Activated CD8-positive, alpha-beta memory T cell treated with anti-CD3 and anti-CD28 coated beads, Interleukin-2, amount 10 ng/mL, durations not matched to agents 7 days and 5 days (primary cell): ENCODE measurements at places on chromosomes 5 and 9. TPM values are rescaled to one million over a fixed set of nuclear protein-coding genes. Genes with fewer than 3 reads are reported as not detected.

DNA sequence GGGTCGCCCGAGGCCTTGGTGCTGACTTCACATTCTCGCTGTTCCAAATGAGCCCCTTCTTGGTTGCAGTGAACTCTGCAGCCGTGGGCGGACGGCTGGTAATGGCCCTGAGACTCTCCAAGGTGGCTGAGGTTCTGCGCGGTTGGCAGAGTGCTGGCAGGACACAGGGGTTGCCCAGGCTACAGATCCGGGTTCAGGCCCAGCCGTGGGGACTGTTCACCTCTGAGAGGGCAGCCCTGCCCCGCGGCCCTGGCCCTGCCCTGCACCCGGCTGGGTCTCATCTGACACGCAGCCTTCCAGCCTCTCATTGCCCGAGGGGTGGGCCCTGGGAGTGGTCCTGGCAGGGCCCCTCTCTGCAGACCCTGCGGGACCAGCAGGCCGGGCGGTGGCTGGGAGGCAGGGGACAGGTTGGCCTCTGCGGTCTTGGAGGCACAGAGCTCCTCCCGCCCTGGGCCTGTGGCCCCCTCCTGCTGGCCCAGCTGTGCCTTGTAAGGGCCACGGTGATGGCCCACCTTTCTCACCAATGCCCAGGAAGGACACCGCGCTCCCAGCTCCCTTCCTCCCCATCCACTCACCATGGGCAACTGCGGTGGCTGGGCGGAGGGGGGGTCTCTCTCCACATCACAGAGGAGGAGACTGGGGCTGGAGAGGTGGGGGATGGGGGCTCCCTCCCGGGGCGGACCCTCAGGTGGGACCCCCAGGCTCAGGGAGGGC, 51.6 kb downstream of the AHRR start:
- no peak for DNase-seq
- peaks cover 87% of the 10 kb centered on the region for H3K4me1 ChIP-seq
- peak overlapping the region; percentile 62 for H3K4me3 ChIP-seq

GRCh38 chr9:113882636-113883164, 6.6 kb downstream of the ZNF618 start:
- peaks cover 1% of the 10 kb centered on the region for H3K36me3 ChIP-seq
- H3K4me1 ChIP-seq, result peaks cover 15% of the 10 kb centered on the region
- no peak overlapping the region for H3K27ac ChIP-seq
- DNase-seq, result peak; percentile 7

The CLIC3 gene
- total RNA-seq, result 3.8 TPM

The SARDH gene
- total RNA-seq, result 0.56 TPM

GRCh38 chr9:73548201-73548600, 396.5 kb downstream of the ANXA1 start:
- H3K27me3 ChIP-seq, result no peaks in the 10 kb centered on the region
- no peak overlapping the region for H3K27ac ChIP-seq
- H3K4me3 ChIP-seq, result no peak overlapping the region
- no peaks in the 10 kb centered on the region for H3K36me3 ChIP-seq

The TSLP gene
- 0.40 TPM for total RNA-seq

The FOXI1 gene
- total RNA-seq, result not detected

DNA sequence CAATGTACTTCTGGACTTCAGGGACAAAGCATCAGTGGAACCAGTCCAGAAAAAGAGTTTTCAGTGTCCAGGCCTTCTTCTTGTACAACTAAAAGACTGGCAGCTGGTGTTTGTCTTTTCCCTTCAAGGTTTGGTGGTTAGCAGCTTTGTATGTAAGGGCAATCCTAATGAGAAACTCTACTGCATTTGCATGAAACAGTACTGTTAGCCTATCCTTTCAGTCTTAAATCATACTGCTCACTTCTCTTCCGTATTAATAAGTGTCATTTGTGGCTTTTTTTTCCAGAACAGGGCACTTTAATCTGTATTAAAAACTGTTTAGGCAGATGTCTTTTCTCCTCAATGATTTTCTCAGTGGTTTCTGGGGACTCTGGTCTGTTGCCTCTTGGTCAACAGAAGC, 48.9 kb downstream of the FAM174A start:
- peaks cover 3% of the 10 kb centered on the region for H3K36me3 ChIP-seq
- no peaks in the 10 kb centered on the region for H3K4me1 ChIP-seq
- DNase-seq, result no peak
- no peak overlapping the region for H3K4me3 ChIP-seq
- H3K27ac ChIP-seq, result no peak overlapping the region

DNA sequence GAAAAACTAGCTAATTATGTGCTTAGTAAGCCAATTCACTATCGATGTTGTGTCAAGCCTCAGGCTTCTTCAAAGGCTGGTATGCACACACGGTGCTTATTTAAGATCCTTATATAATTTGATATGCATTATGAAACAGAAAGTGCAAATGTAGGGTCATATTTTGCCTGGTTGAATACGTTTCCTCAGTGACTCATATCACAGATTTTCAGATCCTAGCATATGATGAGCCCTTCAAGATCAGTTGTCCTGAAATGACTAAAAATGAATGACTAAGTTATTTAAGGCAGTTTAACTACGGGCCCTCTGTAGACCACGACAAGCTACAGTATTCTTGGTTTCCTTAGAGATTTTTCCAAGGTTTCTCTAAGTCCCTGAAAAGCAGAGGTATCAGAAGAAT, 778.3 kb downstream of the PRELID2 start:
- H3K4me3 ChIP-seq, result no peak overlapping the region
- no peak for DNase-seq
- no peaks in the 10 kb centered on the region for H3K36me3 ChIP-seq
- no peaks in the 10 kb centered on the region for H3K27me3 ChIP-seq
- H3K4me1 ChIP-seq, result no peaks in the 10 kb centered on the region

The COL5A1 gene
- 0.09 TPM for total RNA-seq

- DNase-seq, result no peak
- no peaks in the 10 kb centered on the region for H3K27me3 ChIP-seq
- H3K27ac ChIP-seq, result no peak overlapping the region
- no peak overlapping the region for H3K4me3 ChIP-seq
- H3K36me3 ChIP-seq, result no peaks in the 10 kb centered on the region
Measured at GRCh38 chr9:75918154-75918553, 27.7 kb downstream of the PCSK5 start.

The PCDHGB5 gene
- total RNA-seq, result not detected

DNA sequence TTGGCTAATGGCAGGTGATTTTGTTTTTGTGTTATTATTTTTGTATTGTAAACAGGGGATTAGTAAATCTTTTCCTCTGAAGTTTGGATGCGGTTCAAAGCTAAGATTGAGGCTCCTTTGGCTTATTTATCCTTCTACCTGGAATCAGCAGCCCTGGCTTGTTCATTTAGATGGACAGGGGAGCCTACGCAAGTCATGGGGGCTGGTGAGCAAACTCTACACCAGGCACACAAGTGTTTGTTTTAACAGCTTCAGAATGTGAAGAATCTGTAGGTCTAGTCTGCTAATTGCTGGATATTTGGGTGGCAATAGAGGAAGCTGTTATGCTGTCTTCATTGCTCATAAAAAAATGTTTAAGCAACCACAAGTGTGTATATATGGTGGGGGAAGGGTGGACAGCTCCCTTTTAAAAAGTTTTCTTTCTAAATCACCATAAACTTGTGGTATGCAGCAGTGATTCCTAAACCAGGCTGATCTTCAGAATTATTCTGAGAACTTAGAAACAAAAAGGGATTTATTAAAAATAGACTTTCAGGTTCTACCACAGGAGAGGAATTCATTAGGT, 20.7 kb downstream of the ZNF462 start:
- H3K4me3 ChIP-seq, result no peak overlapping the region
- no peaks in the 10 kb centered on the region for H3K4me1 ChIP-seq
- DNase-seq, result no peak
- no peak overlapping the region for H3K27ac ChIP-seq
- H3K27me3 ChIP-seq, result no peaks in the 10 kb centered on the region

The RORB gene
- total RNA-seq, result 0.33 TPM

GRCh38 chr5:96714450-96714849, 52.3 kb downstream of the CAST start:
- peaks cover 22% of the 10 kb centered on the region for H3K4me1 ChIP-seq
- DNase-seq, result no peak
- peak overlapping the region; percentile 69 for H3K27ac ChIP-seq
- H3K27me3 ChIP-seq, result no peaks in the 10 kb centered on the region
- no peak overlapping the region for H3K4me3 ChIP-seq

The GMCL2 gene
- total RNA-seq, result not detected

The TRAF1 gene
- total RNA-seq, result 114 TPM

DNA sequence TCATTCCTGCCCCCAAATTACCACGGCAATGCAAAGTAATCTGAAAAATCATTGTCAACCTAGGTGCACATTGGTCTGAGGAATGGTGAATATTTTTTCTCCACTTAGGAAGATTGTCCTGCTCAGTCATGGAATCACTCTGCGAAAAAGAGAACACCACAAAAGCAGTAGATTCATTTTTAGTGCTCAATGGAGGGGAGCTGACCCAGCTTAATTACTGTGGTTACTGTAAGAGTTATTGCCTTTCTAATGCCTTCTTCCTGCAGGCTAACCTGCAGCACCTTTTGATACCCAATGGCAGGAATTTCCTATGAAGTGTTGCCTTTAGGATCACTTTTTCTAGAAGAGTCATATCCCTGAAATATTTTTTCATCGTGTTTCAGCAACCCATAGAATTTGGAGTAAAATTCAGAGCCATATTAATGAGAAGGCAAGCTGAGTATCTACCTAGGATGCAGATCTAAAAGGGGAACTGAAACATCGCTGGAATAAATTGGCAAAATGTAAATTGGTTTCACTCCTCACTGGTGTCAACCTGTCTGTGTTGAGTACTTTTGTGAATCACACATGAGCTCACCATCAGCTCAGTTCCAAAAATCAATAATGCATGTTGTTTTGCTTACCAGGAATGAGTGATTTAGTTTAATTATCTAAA, 464.5 kb downstream of the CSNK1G3 start:
- no peak for DNase-seq
- no peaks in the 10 kb centered on the region for H3K36me3 ChIP-seq
- H3K4me1 ChIP-seq, result no peaks in the 10 kb centered on the region
- H3K27me3 ChIP-seq, result no peaks in the 10 kb centered on the region

The ANKRD33B gene
- total RNA-seq, result 13.8 TPM

- DNase-seq, result peak; percentile 36
- H3K27ac ChIP-seq, result no peak within 1 kb of the TSS
- H3K4me1 ChIP-seq, result peaks cover 11% of the 10 kb centered on the region
- H3K4me3 ChIP-seq, result no peak within 1 kb of the TSS
Measured at GRCh38 chr5:132257131-132258101, at the start of gene PDLIM4. Gene PDLIM4 (plus strand): TSS chr5:132257696. CDS start chr5:132257735, 39 bp downstream.

DNA sequence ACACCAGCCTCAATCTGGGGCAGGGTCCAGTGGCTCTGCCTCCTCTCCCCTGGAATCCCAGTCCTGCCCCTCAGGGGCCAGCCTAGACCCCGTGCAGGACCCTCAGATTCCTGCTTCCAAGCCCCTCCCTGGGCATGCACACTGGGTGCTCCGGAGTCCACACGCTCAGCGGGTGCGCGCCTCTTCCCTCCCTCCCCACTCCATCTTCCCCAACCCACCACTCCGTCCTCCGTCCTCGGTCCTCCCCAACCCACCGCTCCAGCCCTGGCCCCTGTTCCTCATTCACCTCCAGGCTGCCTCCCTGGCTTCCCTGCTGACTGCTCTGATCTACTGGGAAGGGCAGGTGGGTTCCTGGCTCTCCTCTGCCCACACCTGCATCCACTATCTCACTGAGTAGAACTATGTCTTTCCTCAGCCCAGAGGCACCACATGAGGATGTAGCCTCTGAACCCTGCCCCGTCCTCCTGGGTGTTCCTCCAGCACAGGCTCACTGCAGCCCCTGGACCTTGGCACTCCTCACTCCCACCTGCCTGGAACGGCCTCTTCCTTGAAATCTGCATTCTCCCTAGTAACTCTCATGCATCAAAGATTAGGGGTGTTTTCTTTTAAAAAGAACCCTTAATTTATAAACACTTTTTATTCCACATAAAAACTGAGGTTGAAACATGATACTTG, 92.8 kb downstream of the CAMSAP1 start:
- H3K27ac ChIP-seq, result no peak overlapping the region
- no peaks in the 10 kb centered on the region for H3K27me3 ChIP-seq
- H3K4me1 ChIP-seq, result peaks cover 8% of the 10 kb centered on the region
- H3K4me3 ChIP-seq, result no peak overlapping the region
- peaks cover 13% of the 10 kb centered on the region for H3K36me3 ChIP-seq
- no peak for DNase-seq

The MZB1 gene
- total RNA-seq, result 61.1 TPM

The LCN15 gene
- total RNA-seq, result not detected

DNA sequence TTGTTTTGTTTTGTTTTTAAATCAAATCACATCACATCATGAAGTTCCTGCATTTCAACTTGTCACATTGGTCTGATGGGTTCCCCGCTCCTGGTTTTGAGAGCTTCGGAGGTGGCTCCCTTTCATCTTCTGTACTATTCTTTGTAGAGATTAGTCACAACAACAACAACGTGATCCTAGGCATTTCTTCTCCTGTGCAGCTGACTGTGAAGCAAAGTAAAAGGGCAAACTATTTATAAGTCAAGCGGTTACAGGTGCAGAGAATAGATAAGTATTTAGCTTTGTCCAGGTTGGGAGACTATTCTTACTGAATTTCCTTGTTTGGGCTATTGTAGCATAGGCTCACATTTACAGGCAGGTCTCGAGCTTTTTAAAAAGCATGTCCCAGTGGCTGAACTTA, 197.7 kb upstream of the CDKN2B start:
- peaks cover 13% of the 10 kb centered on the region for H3K27me3 ChIP-seq
- no peak for DNase-seq
- H3K36me3 ChIP-seq, result peaks cover 3% of the 10 kb centered on the region
- no peak overlapping the region for H3K27ac ChIP-seq

The F2RL1 gene
- 0.82 TPM for total RNA-seq

DNA sequence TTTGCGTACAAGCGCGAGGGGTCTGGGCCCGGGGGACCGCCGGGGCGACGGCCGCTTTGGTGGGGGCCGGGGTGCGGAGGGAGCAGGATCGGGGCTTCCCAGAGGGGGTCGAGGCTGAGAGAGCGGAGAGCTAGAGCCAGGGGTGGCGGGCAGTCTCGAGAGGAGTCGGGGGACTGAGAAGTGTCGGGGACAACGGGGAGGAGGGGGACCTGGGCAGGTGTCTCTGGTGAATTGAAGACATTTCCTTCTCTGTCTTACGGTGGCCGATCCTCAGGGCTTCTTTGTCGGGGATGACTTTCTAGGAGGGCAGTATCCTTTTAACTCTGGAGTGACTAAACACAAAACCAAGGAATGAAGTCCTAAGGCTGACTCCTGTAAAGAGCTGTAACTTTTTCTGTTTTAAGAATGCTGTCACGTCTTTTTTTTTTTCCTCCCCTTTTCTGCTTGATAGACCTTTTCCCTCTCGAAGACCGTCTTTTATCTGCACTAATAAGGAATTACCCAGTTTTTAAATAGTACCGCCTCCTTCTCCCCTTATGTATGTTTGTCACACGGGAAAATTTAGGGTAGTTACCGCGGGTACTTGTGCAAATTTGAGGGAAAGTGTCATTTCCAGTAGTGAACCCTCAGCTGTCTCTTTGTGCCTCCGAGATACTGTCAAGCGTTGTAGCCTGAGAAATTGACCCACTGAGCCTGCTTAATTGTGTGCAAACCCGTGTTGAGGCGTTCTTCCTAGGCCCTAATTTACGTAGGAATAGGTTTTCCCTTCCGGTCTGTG, 822 bp downstream of the DENND4C start:
- DNase-seq, result peak; percentile 52
- H3K27me3 ChIP-seq, result no peaks in the 10 kb centered on the region
- no peak overlapping the region for H3K4me3 ChIP-seq
- peaks cover 14% of the 10 kb centered on the region for H3K4me1 ChIP-seq
